ENCODE measurements at places on chromosomes 16 and 17.

GRCh38 chr16:86398622-86399021, 111.7 kb upstream of the FOXF1 start:
- DNase-seq = peak; percentile 82

DNA sequence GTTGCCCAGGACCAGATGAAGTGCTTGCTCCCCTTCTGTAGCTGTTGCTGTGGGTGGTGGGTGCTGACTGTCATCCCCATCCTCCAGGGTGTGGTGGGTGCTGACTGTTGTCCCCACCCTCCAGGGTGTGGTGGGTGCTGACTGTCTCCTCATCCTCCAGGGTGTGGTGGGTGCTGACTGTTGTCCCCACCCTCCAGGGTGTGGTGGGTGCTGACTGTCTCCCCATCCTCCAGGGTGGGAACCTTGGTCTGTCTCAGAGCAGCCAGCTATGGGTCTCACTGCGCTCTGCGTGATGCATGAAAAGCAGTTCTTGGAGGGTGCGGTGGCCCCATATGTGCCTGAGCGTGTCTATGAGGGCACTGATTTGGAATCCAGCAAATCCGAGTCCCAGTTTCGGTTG, 163.8 kb downstream of the RPTOR start:
- DNase-seq = no peak

- no peak for DNase-seq
These were observed 853.9 kb upstream of the EEF2KMT start for GRCh38 chr16:5951486-5951885.

DNA sequence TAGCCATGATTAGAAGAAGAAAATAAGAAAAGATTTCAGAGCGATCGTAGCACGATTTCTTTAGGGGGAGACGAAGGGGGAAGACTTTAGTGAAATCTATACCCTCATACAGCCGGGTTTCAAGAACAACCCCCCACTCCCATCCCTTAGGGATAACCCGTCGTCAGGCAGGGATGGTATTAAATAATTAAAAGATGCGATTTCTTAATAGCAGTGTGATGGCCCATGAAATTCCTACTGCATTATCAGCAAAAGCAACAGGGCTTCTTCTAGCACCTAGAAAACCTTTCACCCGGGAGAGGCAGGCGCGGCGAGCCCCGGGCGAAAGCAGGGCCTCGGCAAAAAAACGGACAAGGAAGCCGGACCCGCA, 1.4 kb downstream of the CDH11 start:
- no peak for DNase-seq

- DNase-seq = no peak
These were observed 87.7 kb downstream of the CDYL2 start for GRCh38 chr16:80716564-80717139.

DNA sequence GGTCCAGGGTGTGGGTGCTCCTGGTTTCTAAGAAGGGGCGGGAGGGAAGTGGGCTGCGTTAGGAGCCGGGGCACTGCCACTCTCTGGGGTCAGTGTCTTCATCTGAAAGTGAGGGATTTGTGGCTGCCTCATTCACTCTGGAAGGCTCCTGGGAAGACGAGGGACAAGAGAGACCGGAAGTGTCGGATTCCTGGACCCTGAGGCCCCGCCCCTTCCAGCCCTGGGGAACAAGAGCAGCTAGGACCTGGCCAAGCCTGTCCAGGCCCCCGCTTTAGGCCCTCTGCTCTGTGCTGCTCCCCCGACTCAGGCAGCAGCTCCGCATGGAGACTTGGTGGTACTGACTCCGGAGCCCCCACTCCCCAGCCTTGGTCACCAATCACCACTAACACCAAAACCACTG, 6.5 kb downstream of the LGALS3BP start:
- no peak for DNase-seq

DNA sequence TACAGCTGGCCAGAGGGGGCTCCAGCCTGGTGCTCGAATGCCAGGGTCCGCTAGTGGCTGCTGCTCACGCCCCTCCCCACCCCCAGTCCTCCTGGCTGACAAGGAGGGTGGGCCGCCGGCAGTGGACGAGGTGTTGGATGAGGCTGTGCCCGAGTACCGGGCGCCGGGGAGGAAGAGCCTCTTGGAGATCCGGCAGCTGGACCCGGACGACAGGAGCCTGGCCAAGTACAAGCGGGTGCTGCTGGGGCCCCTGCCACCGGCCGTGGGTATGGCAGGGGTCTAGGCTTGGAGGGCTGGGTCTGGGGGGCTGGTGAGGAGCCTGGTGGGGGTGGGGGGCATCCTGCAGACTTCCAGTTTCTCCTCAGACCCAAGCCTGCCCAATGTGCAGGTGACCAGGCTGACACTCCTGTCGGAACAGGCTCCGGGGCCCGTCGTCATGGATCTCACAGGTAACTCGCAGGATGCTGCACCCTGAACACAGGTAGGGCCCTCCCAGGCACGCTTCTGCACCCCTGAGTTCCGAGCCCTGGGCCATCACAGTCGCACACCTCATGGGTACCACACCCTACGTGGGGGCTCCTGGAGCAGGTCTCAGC, 1.2 kb upstream of the PDIA2 start:
- no peak for DNase-seq

- no peak for DNase-seq
These were observed 59.4 kb downstream of the NT5M start for GRCh38 chr17:17362540-17362930.

GRCh38 chr16:85473909-85474620, 139.1 kb upstream of the GSE1 start:
- no peak for DNase-seq

GRCh38 chr17:36498155-36498554, 11.7 kb downstream of the ZNHIT3 start:
- no peak for DNase-seq

GRCh38 chr16:74111456-74111982, 185.1 kb upstream of the PSMD7 start:
- DNase-seq = no peak

- DNase-seq = no peak
These were observed 29.1 kb downstream of the PIEZO1 start for GRCh38 chr16:88755745-88756443.

DNA sequence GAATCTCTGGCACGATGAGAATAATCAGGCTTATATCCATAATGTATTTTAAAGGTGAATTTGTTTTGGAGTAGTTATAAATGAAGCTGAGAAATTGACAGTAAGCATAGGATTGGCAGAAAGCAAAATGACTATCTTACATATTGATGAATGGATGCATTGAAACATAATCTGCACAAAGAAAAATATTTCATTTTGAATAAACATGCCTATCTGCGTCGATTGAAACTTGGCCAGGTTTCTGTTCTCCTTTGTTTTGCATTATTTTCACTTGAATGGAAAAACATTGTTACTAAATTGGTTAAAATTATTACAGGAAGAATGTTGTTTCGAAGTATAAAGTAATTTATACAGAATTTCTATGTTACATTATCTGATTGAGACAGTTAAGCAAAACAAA, 128.2 kb downstream of the USP22 start:
- DNase-seq = no peak

GRCh38 chr16:73051226-73051625, 3.3 kb upstream of the ZFHX3 start:
- no peak for DNase-seq

DNA sequence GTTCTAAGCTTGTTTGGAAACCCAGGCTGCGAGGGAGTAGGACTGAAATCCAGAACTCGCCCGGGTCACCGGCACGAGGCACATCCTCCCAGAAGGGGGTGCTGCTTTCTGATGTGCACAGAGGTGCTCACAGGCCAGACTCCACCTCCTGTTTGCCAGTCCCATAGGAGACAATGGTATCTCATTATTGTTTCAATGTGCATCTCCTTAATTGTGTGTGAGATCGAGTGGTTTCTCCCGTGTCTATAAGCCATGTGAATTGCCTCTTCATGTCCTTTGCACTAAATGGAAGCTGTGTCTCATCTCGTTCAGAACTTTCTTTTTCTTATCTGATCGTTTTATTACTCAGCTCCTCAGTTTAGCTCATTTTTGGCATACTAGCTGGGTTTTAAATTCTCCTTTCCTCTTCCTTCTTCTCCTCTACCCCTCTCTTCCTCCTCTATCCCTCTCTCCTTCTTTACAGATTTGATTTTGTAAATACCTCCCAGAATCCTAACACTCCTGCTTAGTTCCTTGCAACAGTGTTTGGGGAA, 32.1 kb upstream of the PRKCB start:
- no peak for DNase-seq

- DNase-seq = peak; percentile 45
These were observed 8.2 kb upstream of the RPL27 start for GRCh38 chr17:42989726-42990652.

- DNase-seq = no peak
These were observed 19.9 kb downstream of the TLE7 start for GRCh38 chr16:71421911-71422310.

DNA sequence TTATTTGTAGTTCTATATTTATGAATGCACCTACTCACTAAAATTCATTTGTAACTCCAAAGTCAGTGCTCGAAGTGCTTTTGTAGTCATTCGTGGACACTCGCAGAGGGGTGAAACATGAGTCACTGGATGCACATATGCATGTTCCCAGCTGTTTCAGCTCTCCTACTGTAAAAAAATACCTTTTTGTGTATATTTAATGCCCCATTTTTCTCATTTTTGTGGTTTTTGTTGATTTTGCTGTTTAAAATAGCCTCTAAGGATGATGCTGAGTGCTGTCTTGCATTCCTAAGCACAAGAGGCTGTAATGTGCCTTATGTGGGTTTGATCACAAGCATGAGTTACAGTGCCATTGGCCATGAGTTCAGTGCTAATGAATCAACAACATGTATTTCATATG, 30.6 kb downstream of the CENPV start:
- DNase-seq = peak; percentile 68

GRCh38 chr17:39688475-39688835, 598 bp upstream of the PGAP3 start:
- no peak for DNase-seq

DNA sequence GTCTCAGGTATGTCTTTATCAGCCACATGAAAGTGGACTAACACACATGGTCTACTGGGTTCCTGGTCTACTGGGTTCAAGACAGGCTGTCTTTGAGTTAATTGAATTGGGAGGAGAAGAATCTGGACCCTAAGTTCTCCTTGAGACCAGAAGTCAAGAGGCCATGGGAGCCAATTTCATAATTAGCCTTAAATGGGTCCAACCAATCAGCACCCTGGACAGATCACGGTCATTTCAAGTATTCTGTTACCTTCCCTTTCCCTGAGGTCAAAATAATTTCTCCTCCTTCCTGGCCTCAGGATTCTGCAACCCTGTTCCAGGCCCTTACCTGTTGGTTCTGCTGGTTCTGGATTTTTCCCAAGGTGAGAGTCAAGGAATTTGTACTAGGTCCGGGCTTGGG, 23.8 kb downstream of the OSBPL7 start:
- DNase-seq = peak; percentile 17

DNA sequence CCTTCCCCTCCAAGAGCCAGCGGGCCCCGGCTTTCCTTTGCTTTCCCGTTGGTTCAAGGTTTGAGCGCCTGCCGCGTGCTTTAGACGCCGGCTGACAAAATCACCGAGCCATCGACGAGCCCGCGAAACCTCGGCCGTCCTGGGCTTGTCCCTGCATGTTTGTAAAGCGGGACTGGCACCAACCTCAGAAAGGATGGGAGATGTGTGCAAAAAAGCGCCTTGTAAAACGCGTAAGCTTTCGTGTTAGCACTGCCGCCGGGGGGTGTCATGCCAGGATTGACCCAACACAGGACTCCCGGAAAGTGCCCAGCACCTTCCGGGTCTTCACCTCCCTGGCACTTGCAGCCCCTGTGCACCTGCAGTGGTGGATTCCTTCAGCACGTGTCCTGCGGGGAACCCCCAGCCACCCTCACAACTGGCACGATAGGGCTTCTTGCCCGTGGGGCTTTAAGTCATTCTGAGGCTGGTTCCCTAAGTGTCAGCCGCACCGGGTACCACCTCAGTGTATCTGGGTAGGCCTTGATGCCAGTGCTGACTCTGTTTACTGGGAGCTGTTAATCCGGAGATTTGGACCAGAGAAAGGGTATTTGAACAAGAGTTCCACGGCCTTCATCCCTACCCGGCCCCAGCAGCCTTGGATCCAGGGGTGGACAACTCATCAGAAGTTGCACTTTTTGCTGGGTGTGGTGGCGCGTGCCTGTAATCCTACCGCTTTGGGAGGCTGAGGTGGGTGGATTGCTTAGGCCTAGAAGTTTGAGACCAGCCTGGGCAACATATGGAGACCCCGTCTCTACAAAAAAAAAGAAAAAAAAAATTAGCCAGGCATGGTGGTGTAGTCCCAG, 817 bp downstream of the NDUFAF8 start:
- DNase-seq = no peak

DNA sequence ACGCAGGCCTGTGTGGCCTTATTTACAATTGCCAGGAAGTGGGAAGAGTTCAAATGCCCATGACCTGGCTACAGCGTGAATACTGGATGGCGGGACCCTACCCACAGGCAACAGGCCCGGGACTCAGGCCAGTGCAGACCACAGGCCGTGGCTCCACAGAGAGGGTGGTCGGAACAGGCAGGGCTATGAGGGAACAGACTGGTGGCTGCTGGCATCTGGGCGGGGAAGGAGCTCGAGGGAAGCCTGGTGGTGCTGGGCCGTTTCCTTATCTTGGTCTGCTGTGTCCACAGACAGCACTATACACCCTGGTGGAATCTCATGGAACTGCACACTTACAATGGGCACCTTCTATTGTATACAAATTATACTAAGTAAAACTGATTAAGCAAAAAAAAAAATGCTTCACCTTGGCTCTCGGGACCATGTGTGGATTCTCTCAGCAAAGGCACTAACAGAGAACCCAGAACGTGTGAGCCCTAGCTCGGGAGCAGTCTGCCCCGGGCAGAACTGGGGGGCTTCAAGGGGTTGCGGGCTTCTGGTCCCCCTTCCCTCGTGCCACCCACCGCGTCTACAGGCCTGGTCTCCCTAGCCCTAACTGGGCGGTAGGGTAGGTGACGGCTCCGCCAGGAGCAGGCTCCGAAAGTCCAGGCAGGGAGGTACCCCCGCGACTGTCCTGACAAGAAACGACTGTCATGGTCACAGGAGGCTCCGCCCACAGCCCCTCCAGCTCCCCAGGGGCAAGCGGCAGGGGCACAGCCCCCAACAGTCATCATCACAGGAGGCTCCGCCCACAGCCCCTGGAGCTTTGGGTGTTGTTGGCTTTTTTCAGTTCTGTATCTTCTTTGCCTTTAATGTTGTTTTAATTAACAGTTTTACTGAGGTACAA, 21.8 kb downstream of the CEP131 start:
- DNase-seq = peak; percentile 75

DNA sequence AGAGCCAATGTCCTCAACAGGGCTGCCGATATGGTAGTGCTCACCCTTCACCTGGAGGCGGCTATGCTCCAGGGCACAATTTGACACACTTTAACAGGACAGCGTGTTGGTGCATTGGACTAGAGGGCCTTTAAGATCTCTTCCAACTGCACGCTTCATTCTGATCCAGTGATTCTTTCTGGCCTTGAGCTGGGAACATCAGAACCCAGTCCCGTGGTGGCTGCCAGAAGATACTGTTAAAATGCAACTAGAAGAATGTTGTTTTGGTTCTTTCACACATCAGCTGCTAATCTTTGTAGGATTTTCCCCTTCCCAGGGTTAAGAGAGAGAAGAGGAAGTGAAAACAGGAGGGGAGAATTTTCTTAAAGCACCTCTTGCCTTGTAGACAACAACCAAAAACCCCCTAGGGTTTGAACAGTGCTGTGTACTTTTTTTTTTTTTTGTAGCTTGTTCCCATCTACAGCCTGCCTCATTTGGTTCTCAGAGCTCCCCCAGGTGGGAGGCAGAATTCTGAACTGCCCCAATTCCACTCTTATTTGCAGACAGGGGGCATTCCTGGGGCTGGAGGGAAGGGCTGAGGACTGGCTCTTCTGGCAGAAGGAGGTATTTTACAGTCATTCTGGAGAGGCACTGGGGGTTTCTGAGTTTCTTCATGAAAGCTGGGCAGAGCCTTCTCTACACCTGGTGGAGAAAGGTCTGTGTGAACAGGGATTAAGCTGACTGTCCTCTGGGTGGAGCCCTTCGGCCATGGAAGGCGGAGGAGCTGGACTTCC, 32.4 kb downstream of the SMARCE1 start:
- peak; percentile 39 for DNase-seq

Data from amniotic epithelial cell (primary cell).